Activated T-helper 1 cell treated with anti-CD3 and anti-CD28 coated beads, Interleukin-12 subunit alpha, Interleukin-12 subunit beta, Interleukin-2, Interleukin-4 antibody, amounts not matched to agents 30 ng/mL and 10 ng/mL and 1 ng/mL, durations not matched to agents 14 hours and 24 hours and 36 hours (primary cell): ENCODE measurements at places on chromosomes 7 and 10.

GRCh38 chr7:74604326-74605020 lies 53.0 kb upstream of the GTF2I start:
- no peak for DNase-seq
- H3K27ac ChIP-seq = no peak overlapping the region
- H3K4me3 ChIP-seq = peak overlapping the region; percentile 16
- H3K36me3 ChIP-seq = no peaks in the 10 kb centered on the region
- peaks cover 3% of the 10 kb centered on the region for H3K27me3 ChIP-seq

- H3K36me3 ChIP-seq = no peaks in the 10 kb centered on the region
- H3K27ac ChIP-seq = peak overlapping the region; percentile 90
- H3K4me3 ChIP-seq = peak overlapping the region; percentile 93
- peaks cover 4% of the 10 kb centered on the region for H3K27me3 ChIP-seq
Measured at GRCh38 chr10:60732807-60733516, 45.3 kb upstream of the CDK1 start.

GRCh38 chr10:32109603-32110002 lies 53.4 kb upstream of the KIF5B start:
- no peaks in the 10 kb centered on the region for H3K4me1 ChIP-seq
- no peaks in the 10 kb centered on the region for H3K36me3 ChIP-seq
- no peak for DNase-seq

- no peaks in the 10 kb centered on the region for H3K27me3 ChIP-seq
- H3K27ac ChIP-seq = no peak overlapping the region
- no peak overlapping the region for H3K4me3 ChIP-seq
- peaks cover 15% of the 10 kb centered on the region for H3K4me1 ChIP-seq
Measured at GRCh38 chr7:5667391-5667790, 114.1 kb downstream of the RNF216 start.

DNA sequence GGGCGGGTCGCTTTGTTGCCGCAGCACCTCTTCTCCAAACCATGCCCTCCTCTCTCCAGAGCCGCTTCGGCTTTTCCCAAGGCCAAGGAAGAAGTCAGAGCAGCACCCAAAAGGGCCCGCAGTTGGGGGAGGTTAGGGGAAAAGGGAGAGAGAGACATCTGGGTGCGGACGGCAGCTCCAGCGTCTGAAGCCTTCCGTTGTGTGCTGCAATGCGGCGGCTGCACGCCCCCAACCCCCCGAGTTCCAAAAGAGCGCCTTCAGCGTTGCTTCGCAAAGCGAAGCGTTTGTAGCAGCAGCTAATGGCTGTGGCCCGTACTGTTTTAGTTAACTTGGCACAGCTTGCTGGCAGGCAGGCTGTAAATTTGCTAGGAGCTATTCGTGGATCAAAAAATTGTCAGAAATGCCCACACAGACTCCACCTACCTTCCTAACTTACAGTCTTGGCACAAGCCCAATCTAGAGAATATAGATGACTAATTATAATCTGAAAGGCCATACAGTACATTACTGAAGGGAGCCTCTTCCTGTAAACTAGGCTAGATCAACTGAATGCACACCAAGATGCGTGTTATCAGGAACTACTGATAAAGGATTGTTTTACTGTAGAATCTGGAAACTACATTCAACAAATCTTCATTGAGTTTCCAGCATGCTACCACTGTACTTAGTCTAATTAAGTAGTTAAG lies 1.1 kb upstream of the KBTBD2 start:
- peak; percentile 38 for DNase-seq
- peaks cover 54% of the 10 kb centered on the region for H3K4me1 ChIP-seq
- H3K27ac ChIP-seq = peak overlapping the region; percentile 95
- H3K4me3 ChIP-seq = peak overlapping the region; percentile 90
- H3K36me3 ChIP-seq = peaks cover 14% of the 10 kb centered on the region
